CD4-positive, CD25-positive, alpha-beta regulatory T cell (primary cell): ENCODE measurements at places on chromosomes 13 and 19.

DNA sequence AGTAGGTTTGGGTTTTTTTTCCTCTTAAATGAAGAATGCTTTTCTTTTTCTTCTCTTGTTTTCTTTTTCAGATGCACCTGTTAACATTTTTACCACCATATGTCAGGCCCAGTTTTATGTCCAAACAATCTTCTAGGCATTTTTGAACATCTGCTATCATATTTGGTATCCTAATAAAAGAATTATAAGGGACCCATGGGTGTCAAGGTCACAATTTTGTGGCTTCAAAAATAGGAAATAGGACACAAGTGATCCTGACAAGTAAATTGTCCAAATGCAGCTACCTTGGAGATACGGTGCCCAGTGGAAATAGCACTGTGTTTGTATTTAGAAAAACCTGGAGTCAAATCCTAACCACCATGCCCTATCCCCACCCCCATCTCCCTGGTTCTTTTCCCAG lies 270.3 kb downstream of the MZT1 start:
- DNase-seq, result no peak

DNA sequence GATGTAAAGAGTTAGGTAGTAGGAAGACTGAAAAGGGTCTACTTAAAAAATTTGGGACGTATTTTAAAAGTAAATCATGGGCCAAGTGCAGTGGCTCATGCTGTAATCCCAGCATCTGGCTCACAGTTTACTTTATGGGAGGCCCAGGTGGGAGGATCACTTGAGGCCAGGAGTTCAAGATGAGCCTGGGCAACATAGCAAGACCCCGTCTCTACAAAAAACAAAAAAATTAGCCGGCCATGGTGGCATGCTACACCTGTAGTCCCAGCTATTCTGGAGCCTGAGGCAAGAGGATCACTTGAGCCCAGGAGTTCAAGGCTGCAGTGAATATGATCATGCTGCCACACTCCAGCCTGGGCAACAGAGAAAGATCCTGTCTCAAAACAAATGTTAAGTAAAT lies 23.0 kb downstream of the UTP14C start:
- DNase-seq, result no peak

- no peak for DNase-seq
These were observed 124.4 kb downstream of the RNF17 start for GRCh38 chr13:24888291-24888931.

DNA sequence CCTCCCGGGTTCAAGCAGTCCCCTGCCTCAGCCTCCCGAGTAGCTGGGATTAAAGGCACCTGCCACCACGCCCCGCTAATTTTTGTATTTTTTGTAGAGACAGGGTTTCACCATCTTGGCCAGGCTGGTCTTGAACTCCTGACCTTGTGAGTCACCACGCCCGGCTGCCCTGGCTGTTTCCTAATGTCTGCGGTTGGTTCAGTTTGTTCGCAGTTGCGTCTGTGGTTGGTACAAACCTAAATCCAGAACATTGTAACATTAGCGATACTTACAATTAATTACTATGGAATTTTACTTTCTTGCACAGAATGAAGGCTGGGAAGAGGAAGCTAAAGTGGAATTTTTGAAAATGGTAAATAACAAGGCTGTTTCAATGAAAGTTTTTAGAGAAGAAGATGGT lies 38.1 kb downstream of the RNF17 start:
- DNase-seq, result no peak
